ENCODE measurements at places on chromosomes 1 and 21.

GRCh38 chr1:1024771-1025699, 5.1 kb downstream of the AGRN start:
- no peak for DNase-seq

DNA sequence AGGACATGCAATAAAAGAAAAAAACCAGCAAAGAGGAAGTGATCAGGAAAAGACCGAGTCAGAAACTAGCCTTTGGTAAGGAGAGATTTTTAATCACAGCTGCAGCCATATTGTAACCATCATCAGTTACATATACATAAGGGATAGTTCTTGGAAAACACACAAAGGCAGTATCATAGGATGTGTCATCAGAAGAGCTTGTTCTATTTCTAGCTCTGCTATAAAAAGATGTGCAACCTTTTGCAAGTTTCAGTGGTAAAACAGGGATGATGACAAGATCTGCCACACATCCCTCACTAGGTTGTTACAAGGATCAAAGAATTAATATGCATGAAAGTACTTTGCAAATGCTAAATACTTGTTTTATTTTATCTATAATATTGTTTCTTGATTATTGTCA, 342.0 kb downstream of the VAV3 start:
- no peak for DNase-seq

DNA sequence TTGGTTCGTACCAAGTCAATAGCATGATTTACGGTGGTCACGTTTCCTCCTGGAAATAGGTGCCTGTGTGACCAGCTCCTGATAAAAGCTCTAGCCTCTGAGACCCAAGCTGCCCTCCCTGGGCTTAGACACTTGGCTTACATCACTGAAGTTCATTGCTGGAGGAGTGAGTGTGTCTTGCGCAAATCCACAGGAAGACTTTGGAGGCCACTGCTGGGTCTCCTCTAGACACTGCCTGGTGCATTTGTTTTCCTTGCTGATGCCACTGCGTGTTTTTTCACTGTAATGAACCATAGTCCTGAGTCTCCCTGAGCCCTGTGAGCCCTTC, 230.6 kb downstream of the DSCAM start:
- DNase-seq: no peak

DNA sequence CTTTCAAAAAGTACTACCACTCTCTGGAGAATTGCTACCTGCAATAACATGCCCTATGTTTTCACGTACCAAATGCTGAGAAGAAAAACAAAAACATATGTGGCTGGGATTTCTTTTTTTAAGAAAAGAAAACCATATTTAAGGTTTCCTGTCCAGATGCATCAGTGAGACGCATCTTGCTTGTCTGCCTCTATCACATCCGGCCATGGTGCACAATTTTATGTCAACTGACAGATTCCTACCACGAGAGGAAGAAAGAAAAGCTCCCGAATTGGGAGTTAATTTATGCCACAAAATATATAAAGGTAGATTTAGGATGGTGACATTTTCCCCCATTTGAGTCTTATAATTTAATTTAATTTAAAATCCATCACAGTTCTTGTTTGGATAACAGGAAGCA, 62.3 kb upstream of the COL24A1 start:
- DNase-seq: no peak

- no peak for DNase-seq
These were observed 10.2 kb upstream of the CDC7 start for GRCh38 chr1:91490501-91490900.

- peak; percentile 82 for DNase-seq
These were observed 25.0 kb downstream of the CD244 start for GRCh38 chr1:160837558-160838205.

DNA sequence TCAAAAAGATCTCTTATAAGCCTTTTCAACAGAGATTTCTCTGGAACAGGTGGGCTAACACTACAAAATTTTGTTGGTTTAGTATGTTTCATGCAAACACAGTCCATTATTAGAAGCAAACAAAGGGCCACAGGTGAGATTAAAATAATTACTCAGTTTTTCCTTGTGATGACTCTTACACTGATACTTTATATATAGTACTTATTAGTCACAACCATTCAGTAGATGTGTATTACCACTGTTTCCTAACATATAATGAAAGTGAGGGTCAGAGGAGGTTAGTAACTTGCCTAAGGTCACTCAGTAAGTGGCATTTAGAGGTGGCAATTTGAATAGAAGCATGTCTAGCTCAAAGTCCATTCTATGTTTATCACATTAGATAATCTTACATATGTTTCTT, 44.2 kb downstream of the CYYR1 start:
- no peak for DNase-seq

DNA sequence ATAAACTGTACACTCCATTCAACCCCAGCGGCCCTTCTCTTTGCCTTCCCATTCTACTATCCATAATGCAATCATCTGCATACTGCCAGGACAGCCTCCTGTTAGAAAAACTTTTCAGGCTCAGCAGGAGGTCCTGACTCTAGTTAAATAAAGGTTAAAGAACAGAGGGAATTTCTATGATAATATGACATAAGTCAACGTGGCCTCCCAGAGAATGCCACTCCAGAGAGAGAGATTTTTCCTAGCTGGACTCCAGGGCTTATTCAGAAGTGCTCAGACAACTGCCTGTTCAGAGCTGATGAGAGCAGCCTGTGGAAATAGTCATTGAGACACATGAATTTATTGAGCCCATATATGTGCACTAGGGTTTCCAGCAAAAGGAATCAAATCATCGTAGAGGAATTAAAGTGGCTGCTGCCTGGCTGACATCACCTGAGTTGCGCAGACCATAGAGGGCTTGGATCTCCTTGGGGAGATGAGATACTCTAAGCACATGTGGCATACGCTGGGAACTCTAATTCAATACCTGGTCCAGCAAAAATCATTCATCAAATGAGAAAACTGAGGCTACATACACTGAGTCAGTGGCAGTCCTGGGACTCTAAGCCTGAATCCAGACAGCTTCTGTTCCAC, 736.2 kb downstream of the PTPRU start:
- no peak for DNase-seq

- no peak for DNase-seq
These were observed 148.8 kb downstream of the SIPA1L2 start for GRCh38 chr1:232481091-232481490.

- no peak for DNase-seq
These were observed 19.6 kb upstream of the FAM131C start for GRCh38 chr1:16092923-16093511.

GRCh38 chr1:190022709-190023108, 455.0 kb downstream of the BRINP3 start:
- DNase-seq: no peak

GRCh38 chr1:181202986-181203555, 114.6 kb downstream of the IER5 start:
- no peak for DNase-seq

DNA sequence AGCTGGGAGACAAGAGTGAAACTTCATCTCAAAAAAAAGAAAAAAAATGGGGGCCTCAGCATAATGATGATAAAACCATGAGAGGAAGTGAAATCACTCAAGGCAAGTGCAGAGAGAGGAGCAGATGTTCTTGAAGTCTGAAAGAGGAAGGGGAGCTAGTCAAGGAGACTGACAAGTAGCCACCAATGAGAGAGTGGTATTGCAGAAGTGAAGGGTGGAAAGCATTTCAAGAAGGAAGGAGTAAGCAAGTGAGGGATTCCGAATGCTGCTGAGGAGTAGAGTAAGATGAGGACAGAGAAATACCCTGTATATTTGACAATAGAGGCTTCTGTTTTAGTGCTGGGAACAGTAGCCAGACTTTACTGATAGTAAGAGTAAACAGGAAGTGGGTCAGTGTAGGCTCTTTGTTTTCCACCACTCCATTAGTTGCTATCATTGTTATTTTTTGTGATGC, 2.9 kb downstream of the TATDN3 start:
- DNase-seq: peak; percentile 84

DNA sequence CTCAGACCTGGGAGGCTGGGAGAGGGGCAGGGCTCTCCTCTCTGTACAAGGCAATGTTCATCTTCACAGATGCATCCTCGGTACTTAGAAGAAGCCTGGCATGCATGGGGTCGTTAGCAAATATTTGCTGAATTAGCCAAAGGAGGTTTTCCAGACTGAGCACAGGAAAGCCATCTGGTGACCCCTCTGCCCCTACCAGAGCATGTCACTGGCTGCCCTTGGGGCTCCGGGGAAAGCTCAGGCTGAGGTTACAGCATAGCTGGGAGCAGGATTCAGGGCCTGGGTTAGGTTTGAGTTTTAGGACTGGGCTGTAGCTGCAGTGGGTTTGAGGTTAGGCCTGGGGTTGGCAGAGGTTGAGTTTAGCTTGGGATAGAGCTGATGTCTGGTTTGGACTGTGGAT, 43.4 kb upstream of the ZBTB40 start:
- DNase-seq: no peak

GRCh38 chr1:228333739-228334115, 72.9 kb downstream of the TRIM11 start:
- DNase-seq: no peak

DNA sequence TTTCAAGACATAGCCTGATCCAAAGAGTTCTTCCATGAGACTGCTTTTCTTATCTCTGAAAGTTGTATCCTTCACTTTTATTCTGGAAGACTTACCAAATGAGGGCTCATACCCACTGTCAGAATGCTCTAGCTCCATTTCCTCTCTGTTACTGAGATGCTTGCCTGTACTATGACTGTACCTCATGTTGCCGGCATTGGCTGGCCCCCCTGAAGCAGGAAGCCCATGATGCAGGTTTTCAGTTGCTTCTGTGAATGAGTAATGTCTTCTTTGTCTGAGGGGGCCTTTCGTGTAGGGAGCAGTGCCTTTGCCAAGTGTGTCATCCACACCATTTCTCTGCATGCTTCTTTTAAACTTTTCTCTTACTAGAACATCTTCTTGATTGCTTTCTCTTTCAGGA, 39.5 kb downstream of the LCA5L start:
- no peak for DNase-seq

- no peak for DNase-seq
These were observed 130.4 kb upstream of the ADGRL2 start for GRCh38 chr1:81670286-81670685.

DNA sequence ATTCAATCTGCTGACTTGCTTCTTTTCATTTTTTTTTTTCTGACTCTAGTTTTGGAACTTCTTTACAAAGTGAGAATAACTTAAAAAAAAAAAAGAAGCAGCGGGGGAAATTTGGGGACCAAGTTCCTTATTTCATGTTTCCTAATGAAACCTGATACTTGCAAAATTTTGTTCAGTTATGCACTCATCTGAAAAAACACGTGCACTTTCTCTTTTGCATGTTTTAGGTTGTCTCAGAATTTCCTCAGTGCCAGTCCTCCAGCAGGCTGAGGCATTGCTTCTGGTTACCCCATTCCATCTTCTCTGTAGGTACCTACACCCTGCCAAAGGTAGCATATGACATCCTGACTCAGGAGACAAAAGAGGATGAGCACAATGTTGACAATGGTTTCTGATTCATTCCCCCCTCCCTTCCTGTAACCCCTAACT, 299.7 kb downstream of the GRIK1 start:
- DNase-seq: peak; percentile 76

GRCh38 chr1:80113168-80114038, 1106.9 kb upstream of the ADGRL4 start:
- no peak for DNase-seq

- no peak for DNase-seq
These were observed 42.0 kb downstream of the PROX1 start for GRCh38 chr1:214029796-214030195.

- DNase-seq: no peak
These were observed 9.1 kb downstream of the IBA57 start for GRCh38 chr1:228174482-228175315.

GRCh38 chr21:43718872-43719747, at the start of gene PDXK:
TSS of gene PDXK (plus strand) at chr21:43719129. CDS start at chr21:43719295, 166 bp downstream.
- DNase-seq: peak; percentile 85

- no peak for DNase-seq
These were observed 57.6 kb upstream of the RGS2 start for GRCh38 chr1:192751260-192751659.

DNA sequence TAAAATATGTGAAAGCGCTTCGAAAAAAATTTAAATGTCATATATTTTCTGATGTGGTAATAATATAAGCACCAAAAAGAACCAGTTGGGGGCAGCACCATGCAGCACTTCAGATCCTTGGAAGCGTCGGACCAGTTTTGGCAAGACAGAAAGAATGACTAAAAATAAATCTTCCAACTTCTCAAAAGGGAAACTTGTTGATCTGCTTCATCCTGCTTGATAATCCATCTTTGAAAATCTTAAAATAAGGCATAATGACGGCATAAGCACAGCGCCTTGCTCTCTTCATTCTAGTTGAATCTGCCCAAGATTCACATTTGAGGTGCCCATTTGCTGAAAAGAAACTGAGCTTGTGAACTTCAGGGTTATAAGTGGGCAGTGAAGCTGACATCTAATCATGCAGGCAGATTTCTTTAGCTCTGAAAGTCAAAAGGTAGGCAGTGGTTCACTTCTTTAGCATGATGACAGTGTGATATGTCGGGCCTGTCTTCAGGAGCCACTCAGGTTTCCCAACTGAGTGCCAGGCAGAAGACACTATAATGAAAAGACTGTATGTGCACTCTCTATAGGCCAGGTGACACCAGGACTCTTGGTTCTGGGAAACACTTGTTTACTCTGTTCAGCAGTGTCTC, 19.8 kb upstream of the MUTYH start:
- DNase-seq: peak; percentile 55

- no peak for DNase-seq
These were observed 19.5 kb upstream of the PSMB2 start for GRCh38 chr1:35660581-35661473.

DNA sequence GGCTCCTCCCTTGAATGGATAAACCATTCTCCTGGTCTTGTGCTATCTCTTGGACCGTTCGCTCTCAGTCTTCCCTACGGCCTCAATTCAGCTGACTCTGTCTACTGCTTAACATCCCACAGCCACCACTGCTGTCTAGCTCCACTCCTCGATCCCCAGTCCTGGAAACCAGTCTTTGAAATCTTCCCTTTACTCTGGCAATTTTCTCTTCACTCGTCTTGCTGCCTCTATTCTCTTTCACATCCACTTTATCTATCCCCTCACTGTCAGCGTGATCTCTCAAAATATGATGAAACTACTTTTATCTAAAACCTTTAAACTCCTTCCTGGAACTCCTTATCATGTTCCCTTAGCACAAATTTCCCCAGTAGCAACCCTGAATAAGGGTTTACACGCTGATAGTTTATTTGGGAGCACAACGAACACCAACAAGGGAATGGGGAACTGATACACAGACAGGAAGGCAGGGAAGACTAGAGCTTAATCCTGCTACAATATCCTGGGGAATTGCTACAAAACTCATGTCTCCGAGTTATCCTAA, 131.6 kb upstream of the SAMSN1 start:
- no peak for DNase-seq

- DNase-seq: peak; percentile 26
These were observed 222.9 kb downstream of the FAM72C start for GRCh38 chr1:143748906-143749305.

DNA sequence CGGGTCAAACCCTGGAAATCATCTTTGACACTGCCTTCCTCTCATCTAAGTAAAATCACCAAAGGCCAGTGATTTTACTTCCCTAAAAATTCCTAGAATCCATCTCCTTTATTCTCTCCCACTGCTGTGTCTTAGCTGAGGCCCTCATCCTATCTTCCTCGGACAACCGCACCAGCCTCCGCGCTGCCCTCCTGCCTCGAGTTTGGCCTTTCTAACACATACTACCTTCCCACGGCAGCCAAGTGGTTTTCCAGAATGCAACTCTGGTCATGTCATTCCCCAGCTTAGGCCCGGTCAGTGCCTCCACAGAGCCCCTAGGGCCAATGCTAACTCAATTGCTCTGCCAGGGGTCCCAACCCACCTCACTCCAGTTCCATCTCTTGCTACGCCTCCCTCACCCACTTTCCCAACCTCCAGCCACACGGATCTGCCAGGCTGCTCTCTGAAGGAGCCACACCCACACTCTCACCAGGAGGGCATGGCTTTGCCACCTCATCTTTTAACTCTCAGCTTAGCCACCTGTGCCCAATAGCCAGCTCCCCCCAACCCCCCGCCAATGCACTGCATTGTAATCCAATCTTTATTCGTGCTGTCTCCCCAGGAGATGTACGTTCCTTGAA, 6.8 kb downstream of the TMEM9 start:
- no peak for DNase-seq
